ENCODE measurements at places on chromosomes 7 and 10.

DNA sequence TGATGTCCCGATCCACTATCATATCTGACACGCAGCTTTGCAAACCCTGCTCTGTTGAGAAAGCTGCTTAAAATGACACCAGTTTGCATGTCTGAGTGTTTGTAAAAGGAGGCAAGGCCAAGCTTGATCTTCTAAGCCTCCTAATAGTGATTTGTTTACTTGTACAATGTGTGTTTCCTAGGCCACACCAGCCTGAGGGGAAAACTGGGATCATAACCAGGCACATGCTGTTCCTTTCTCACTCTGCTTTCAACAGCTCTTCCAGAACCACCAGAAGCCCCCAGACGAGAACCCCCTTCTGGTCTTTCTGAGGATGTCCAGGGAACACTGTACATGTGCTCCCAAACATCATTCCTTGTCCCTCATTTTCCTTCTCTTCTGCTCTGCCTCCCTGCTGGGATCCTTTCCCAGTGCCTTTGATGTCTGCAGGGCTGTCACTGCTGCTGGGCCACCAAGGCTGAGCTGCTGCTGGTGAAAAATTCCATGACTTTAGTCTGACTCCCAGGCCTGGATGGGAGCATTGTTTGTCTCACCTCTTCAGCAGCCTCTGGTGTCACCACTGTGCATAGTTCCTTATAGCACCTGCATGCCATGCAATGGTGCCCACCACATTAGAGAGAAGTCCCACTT lies 4.0 kb upstream of the LGI1 start:
- no peak for DNase-seq

DNA sequence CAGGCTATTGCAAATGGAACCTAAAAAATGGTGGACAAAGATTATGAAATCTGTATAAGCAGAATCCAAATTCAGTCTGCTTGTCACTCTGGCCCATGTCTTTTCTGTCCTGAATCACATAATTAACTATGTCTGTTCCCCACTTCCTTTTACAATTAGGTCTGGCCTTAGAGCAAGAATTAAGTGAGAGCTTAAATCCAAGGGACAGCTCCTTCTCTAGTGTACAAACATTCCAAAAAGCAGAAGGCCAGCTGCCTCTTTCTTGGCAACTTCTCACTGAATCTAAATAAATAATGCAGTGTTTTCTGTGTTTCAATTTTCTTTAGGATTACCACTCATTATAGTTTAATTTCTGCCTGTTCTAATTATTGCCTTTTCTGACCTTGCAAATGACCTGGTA lies 39.3 kb upstream of the NEBL start:
- no peak for DNase-seq

GRCh38 chr7:45177801-45178200 lies 20.2 kb downstream of the RAMP3 start:
- no peak for DNase-seq

DNA sequence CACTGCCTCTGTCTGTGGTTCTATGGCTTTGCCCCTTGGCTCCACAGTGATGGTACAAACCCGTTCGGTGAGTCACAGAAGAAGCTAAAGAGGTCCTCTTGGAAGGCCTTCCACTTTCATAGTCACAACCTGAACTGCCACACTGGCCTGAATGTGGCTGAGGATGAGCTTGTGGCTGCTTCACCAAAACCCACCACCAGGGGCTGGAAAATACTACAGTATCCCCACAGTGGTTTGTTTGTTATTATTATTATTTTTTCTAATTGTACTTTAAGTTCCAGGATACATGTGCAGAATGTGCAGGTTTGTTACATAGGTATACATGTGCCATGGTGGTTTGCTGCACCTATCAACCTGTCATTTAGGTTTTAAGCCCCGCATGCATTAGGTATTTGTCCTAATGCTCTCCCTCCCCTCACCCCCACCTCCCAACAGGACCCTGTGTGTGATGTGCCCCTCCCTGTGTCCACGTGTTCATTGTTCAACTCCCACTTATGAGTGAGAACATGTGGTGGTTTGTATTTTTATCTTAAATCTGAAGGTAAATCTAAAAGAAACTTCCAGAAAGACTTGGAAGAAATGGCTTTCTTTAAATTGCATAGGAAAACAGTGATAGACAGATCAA lies 160.8 kb upstream of the NPSR1 start:
- no peak for DNase-seq

DNA sequence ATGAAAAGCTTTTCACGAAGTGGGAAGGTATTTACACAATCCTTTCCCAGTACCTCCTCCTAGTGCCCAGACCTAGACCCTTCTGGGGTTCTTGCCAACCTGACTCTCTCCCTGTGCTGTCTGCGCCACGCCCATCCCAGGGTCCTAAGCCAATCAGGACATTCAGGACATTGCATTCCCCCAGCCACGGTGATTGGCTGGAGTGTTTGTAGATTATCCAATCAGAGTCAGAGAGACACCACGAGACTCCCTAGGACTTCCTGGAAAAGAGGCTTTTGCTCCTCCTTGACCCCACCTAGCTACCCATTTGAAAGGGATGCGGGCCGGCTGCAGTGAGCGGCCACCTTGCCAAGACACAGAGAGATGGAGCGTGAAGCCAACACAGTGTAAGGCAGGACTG lies 3.5 kb upstream of the GDF2 start:
- no peak for DNase-seq

DNA sequence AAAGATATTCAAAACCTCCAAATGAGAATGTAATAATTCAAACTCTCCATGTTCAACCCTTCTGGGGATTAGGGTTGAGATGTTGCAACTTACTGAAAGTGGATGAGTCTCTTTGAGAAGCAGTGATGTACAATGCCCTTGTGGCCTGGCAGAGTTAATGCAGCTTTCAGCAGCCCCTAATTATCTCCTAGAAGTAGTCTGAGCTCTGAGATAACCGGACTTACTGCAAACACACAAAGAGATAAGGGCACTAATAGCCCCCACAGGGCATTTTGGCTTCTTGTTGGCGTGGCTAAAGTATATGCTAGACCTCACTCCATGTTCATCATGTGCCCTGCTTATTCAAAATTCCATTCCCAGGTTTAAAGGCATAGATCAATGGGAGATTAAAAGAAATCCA lies 404.7 kb downstream of the NEBL start:
- DNase-seq = no peak

DNA sequence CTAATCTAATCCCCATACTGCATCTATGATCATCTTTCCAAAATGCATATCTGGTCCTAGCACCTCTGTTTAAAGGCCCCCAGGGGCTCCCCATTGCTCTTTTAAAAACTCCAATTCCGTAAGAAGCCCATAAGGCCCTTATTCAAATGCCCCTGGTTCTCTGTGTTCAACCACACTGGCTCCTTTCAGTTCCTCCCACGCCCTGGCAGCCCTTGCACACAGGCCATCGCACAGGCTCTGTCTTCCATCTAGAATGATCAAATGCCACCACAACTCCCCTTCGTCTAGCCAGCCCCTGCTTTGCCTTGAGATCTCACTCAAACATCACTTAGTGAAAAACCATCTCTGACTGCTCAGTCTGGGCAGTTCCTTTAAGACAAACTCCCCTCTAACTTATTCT lies 112.9 kb upstream of the LYZL2 start:
- no peak for DNase-seq

DNA sequence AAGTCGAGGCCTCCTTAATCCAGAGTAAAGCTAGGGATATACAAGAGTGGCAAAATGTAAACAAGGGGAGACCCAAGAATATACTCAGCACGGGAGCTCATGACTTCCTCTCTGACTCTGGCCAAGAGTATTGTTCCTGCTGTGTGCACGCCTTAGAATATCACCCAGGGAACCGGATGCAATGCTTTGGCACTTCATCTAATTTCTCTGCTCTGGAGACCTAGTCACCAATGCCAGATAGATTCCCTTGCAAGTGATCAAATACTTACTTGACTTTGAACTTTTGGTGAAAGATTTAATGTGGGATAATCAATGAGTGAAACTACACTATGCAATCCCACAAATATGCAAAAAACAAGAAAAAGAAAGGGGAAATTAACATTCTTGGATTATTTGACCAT lies 695.5 kb downstream of the INHBA start:
- no peak for DNase-seq

DNA sequence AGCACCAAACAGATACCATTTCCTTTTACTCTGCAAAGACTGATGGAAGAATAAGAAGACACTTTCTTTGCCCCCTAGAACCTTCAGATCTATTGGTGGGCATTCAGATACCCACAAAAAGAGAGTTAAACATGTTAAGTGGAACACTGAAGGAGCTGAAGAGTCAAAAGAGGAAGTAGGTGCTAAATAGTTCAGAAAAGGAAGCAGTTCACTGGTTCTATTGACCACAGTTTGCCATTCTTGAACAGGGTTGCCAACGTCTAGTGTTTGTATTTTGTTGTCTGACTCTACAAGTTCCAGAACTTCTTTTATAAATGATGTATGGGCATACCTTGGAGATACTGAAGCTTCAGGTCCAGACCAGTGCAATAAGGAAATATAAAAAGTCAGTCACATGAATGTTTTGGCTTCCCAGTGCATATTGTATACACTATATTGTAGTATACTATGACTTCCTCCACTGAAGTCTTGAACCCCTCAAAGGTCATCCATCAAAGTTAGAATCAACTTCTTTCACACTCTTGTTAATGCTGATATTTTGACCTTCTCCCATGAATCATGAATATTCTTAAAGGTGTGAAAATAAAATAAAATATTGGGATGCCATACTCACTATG lies 47.5 kb upstream of the AGR3 start:
- DNase-seq = no peak
